A549 treated with dexamethasone at 1 μM for 4 hours (cell line): ENCODE measurements at places on chromosomes 6 and 20. TPM values are rescaled to one million over a fixed set of nuclear protein-coding genes. Genes with fewer than 3 reads are reported as not detected.

The CENPQ gene
- 5.5 to 7.4 TPM (median 5.8 TPM) in 5 replicates for total RNA-seq

The PPP1R3G gene
- 1.5 to 2.3 TPM (median 2.0 TPM) in 5 replicates for total RNA-seq

The LRRN4 gene
- 0.02 to 0.07 TPM (median 0.05 TPM) in 4 of 5 replicates, not detected in the other for total RNA-seq

The CCN6 gene
- not detected in 5 replicates for total RNA-seq

The MLIP gene
- not detected in 5 replicates for total RNA-seq

The COX4I2 gene
- not detected in 5 replicates for total RNA-seq

The EYA2 gene
- total RNA-seq, result 2.2 to 3.2 TPM (median 2.6 TPM) in 5 replicates

The CNBD2 gene
- 5.2 to 6.8 TPM (median 6.0 TPM) in 5 replicates for total RNA-seq

The BPI gene
- total RNA-seq, result not detected in 5 replicates

The CYP21A2 gene
- total RNA-seq, result 0.09 TPM in 1 of 5 replicates, not detected in the others

The ATP6V1G2 gene
- 0.42 to 0.88 TPM (median 0.78 TPM) in 5 replicates for total RNA-seq

The SPAG4 gene
- 3.3 to 4.9 TPM (median 4.4 TPM) in 5 replicates for total RNA-seq

The PSORS1C2 gene
- 0.09 TPM in 1 of 5 replicates, not detected in the others for total RNA-seq

The LPA gene
- total RNA-seq, result 0.08 to 0.21 TPM (median 0.14 TPM) in 5 replicates

The CCN2 gene
- 158 to 285 TPM (median 207 TPM) in 5 replicates for total RNA-seq

The TRIM40 gene
- total RNA-seq, result not detected in 5 replicates

The KCNK5 gene
- 1.1 to 1.7 TPM (median 1.3 TPM) in 5 replicates for total RNA-seq

The LBP gene
- total RNA-seq, result 0.97 to 1.5 TPM (median 1.1 TPM) in 5 replicates

The CCND3 gene
- 108 to 154 TPM (median 139 TPM) in 5 replicates for total RNA-seq

The CLDN20 gene
- total RNA-seq, result 0.10 TPM in 1 of 5 replicates, not detected in the others

The MROH8 gene
- 0.70 to 1.6 TPM (median 1.4 TPM) in 5 replicates for total RNA-seq

The PGC gene
- 0.09 to 0.14 TPM (median 0.10 TPM) in 3 of 5 replicates, not detected in the others for total RNA-seq

The C6orf15 gene
- total RNA-seq, result 0.07 TPM in 1 of 5 replicates, not detected in the others

The SLC17A1 gene
- 0.09 TPM in 1 of 5 replicates, not detected in the others for total RNA-seq
